Activated CD4-positive, alpha-beta memory T cell treated with anti-CD3 and anti-CD28 coated beads, Interleukin-2, amount 10 ng/mL, durations not matched to agents 7 days and 5 days (primary cell): ENCODE measurements at places on chromosomes 5 and 9. TPM values are rescaled to one million over a fixed set of nuclear protein-coding genes. Genes with fewer than 3 reads are reported as not detected.

- no peak for DNase-seq
Observed at GRCh38 chr5:73693573-73694061, 67.6 kb downstream of the ARHGEF28 start.

DNA sequence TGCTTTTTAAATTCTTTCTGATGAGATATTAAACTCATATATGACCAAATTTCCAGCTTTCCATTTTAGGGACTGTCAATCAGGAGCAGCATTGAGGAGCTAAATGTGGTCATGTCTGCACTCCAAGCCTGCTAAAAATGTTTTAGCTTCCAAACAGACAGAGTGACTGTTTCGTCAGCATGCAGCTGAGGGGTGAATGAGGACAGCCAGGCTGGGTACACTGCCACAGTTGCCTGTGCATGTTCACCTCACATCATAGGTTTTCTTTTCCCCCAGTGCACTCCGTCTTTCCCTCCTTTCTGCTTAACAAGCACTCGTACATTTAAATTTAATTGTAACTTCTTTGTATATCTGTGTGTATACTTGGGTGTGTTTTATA is 138.1 kb downstream of the ARRDC3 start:
- no peak for DNase-seq

Gene TGFBI
- not detected for total RNA-seq

DNA sequence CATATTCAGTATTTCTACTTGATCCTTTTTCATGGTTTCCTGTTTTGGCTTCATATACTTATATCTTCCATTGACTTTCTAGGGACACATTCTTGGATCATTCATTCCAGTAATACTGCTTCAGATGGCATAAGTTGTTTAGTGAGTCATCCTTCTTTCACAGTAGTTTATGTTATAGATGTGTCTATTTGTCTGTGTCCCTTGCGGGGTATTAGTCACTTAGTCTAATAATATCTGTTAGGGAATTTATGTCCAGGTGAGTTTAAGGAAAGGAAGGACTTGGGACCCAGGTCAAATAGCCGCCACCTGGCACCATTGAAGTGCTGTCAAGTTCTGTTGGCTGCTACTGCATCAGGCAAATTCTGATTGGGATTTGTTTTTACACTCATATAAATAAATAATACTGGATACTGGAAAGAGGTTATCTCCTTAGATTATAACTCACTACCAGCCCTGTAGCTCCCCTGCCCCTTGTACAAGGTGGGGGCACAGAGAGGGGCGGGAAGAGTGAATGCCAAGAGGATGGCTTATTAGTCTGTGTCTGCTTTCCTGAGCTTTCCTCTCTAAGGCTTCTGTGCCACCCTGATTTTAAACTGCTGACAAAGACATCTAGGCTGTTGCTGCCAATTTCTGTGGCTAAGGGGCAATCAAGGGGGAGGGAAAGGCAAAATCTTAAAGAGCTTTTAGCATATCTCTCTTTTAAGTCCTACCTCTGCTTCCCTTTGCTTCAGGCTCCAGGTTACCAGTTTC is 64.9 kb downstream of the CDC42SE2 start:
- no peak for DNase-seq

DNA sequence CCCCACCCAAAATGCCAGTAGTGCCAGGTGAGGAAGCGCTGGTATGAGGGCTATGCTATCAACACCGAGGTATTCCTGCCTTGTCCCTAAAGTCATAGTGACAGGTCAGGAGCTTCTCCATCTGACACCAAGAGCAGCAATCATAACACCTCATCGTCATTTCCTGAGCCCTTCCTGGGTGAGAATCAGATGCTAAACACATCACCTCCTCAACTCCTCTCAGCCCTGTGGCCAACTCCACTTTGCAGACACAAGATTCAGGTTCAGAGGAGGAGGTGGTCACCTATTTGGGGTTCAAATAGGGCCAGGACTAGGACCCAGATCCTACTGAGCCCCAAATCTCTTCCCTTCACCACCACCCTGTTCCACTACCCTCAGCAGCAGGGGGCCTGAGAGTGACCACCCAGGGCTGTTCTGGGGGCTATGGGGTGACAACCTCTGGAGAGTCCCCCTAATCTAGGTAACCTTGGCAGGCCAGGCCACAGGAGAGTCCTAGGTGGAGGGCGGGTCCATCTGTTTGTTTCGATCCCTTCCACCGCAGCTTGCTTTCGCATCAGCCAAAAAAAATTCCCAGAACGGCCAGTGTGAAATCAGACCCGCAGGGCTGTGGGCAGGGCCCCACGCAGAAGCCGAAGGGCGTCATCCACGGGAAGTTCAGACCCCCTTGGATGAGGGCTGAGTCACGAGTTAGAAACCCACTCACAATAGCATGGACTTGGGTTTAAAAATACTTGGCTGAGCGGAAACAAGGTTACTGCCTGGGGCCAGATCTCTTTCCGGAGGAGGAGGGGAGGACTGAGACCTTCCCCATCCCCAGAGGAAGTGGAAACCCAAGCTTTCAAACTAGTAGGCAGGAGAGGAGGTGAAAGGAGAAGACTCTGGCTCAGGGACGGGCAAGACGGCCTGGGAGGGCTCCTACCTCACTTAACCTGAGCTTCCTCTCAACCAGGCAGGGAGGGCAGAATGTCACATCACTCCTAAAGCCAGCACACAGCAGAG is 8.7 kb downstream of the STK10 start:
- DNase-seq = peak; percentile 69

Gene CA9
- total RNA-seq = 1.1 TPM

Gene ZNF608
- total RNA-seq = not detected

DNA sequence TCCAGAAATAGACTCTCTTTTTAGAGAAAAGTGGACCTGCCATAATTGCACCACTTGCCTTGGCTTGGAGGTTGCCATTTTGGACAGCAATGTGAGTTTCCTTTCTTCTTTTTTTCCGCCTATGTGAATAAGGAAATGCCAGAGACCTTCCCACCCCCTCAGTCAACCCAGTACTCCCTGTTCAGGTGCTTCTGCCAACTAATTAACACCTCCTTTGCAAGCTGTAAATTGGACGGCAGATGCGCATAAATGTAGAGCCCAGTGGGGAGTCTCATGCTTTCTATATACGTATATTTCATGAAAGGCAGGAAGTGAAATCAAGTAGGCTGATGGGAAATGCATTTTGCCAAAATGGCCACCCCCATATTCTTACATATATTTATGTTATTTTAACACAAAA is 269.8 kb upstream of the RFX3 start:
- no peak for DNase-seq

- DNase-seq = no peak
Observed at GRCh38 chr5:14469551-14470377, 111.8 kb upstream of the OTULINL start.

- DNase-seq = no peak
Observed at GRCh38 chr9:6907772-6908381, 150.1 kb downstream of the KDM4C start.

DNA sequence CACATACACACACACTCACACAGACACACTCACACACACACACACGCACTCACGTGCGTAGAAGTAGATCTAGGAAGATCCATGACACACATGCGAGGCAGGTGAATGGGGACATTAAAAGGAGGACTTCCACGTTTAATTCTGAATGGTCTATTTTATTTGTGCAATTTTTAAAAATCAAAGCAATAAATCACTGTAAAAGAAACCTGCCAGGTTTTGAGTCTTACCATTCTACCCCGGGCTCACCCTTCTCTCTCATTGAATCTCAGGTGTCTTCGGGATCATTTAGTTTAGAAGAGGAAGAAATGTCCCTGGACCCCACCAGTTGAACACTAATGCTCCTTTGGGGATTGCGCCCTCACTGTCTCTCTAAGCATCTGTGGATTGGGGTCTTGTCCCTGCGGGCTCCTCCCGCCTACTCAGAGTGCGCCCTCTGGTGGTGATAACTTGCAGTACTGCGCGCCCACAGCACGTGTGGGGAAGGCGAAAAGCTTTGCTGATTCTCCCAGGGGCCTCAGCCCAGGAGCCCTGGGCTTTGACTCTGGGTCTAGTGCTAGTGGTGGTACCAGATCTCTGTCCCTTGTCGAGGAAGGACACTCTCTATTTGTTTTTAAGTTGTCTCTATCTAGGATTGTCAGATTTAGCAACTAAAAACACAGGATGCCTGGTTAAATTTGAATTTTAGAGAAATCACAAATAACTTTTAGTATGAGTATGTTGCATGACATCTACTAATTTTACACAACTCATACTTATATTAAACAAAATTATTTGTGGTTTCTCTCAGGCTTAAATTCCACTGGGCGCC is 34.8 kb downstream of the BOD1 start:
- peak; percentile 45 for DNase-seq

DNA sequence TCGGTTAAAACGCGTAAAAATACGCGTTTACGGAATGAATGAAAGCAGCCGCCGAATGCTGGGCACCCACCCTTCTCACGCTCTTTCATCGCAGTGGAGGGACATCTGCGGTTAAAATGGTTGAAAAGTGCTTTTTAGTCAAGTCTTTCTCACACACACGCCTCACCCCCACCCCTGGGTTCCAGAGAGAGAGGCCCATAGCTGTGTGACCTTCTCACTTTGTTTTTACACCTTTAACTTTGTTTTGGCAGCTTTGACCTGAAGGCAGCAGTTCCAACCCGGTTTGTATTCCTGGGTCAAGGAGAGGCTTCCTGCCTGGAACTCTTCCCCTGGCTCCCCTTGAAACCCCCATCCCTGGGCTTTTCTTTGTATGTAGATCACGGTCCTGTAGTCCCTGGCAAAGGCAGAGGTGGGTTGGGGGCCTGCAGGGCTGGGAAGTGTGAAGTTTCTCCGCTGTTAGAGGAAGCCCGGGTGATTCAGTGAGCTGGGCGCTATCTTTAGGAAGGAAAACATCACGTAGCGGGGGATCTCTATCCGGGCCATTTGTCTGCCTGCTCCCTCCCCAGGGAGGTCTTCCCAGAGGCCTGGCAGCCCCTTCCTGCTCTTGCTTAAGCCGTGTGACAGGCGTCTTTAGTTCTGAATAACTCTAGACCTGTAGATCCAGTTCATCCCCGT is 29.6 kb downstream of the SPRY4 start:
- DNase-seq = no peak

DNA sequence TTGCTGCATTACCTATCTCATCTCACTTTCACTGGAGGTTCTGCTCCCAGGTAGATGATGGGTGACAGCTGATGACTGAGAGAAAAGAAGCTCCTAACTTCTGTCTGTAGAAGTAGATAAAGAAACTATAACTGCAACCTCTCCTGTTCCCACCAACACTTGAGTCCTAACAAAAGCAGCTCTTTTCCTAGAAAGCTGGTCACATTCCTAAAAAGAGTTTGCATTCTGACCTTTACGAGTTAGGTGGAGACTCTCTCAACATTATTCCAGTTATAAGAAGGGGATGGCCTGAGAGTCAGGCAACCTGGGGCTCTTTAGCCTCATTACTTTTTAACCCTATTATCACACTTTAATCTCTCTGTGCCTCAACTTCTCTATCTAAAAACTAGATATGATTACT is 8.9 kb upstream of the PCAT7 start:
- no peak for DNase-seq

GRCh38 chr5:180628211-180628610 is 21.2 kb downstream of the FLT4 start:
- no peak for DNase-seq

DNA sequence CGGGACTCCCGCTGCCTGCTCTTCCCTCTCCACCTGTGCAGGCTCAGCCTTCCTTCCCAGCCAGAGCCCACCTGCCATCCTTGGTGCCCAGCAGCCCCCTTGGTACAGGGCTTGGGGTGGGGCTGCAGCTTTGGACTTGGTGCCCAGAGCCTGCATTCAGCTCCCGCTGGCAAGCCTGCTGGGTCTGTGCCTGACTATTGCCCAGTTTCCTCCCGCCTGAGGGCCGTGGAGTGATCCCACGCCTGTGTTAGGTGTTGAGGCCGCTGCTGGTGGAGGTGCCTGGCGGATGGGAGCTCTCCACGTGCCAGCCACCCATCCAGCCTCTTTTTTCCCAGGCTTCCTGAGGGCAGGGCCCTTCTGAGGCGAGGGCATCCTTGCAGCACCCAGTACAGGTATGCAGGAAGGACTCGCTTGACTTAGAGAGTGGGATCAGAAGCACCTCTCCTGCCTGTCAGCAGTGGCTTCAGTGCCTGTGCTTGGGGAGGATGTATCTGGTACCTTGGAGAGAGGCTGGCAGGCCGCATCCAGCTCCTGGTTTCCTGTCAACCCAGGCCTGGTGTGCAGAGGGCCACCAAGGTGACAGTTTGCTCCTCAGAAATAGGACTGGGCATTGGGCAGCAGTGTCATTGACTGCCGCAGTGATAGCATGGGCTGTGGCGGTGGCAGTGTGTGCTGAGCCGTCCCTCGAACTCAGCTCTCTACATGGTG is 7.8 kb downstream of the RXRA start:
- DNase-seq = no peak

GRCh38 chr5:139742173-139742903 is 53.3 kb upstream of the PSD2 start:
- DNase-seq = no peak

DNA sequence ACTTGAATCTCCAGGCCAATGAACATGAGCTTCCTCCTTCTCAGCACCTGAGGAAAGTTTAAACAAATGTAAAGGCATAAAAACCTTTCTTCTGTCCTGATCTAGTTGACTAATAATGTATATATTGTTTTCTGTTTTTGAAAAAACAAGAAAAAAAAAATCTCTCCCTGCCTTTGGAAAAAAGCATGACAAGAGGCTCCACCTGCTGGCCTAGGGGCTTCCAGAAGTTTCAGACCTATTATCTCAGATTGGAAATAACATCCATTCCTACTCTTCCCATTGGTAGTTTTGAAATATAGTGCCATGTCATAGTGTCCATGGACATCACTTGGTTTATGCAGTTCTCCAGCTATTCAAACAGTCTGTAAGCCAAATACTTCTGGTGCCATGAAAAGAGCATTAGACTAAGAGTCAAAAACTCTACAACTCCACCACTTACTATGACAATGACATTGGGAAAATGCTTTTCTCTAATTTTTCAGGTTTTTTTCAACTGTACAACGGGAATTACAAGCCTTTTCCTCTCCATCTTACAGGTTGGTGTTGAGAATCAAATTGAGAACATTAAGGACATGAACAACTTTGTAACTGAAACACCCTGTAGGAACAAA is 409.6 kb upstream of the MPDZ start:
- no peak for DNase-seq

Gene UIMC1
- total RNA-seq = 50.5 TPM

DNA sequence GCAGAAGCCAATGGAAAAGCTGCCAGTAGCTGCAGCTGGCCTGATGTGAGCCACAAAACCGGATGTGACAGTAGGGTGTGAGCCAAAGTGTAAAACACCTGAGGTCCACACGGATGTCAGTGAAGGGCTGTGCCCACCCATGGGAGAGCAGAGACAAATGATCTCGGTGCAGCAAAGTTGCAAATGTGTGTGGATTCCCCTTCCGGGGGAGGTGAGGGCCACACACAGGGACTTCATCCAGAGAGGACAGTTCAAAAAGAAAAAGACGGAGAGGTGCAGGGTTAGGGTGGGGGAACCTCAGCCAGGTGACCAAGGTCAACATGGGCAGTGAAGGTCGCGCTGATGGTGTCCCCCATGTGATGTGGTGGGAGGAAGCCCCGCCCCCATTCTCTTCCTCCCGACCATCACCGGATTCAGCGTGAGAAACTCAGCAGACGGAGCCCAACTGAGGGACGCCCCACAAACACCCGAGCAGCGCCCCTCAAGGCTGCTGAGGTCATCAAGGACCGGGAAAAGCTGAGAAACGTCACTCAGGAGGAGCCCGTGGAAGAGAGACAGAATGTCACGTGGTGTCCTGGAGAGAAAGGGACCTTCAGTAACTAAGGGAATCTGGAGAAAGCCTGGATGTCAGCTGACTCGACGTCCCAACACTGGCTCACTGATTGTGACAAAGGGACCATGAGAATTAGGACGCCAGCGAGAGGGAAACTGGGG is 11.4 kb upstream of the PTGDS start:
- peak; percentile 65 for DNase-seq

Gene SPAAR
- not detected for total RNA-seq

Gene ORM1
- not detected for total RNA-seq

- no peak for DNase-seq
Observed at GRCh38 chr5:10151656-10152055, 98.0 kb downstream of the ATPSCKMT start.

- no peak for DNase-seq
Observed at GRCh38 chr9:128245421-128246151, 30.2 kb downstream of the GOLGA2 start.
